NCI-H187 (cell line): ENCODE measurements at places on chromosomes 4 and X.

DNA sequence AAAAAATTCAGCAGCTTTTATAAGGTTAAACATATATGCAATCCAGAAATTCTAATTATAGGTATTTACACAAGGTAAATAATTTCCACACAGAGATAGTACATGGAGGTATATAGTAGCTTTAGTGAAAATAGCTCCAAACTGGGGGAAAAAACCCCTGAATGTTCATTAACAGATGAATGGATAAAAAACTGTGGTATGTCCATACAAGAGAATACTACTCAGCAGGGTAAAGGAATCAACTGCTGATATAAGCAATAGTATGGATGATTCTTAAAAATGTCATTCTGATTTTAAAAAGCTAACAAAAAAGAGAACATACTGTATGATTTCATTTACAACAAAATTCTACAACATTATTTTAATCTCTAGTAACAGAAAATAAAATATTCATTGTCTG, 37.2 kb upstream of the FRMD7 start:
- DNase-seq, result no peak

DNA sequence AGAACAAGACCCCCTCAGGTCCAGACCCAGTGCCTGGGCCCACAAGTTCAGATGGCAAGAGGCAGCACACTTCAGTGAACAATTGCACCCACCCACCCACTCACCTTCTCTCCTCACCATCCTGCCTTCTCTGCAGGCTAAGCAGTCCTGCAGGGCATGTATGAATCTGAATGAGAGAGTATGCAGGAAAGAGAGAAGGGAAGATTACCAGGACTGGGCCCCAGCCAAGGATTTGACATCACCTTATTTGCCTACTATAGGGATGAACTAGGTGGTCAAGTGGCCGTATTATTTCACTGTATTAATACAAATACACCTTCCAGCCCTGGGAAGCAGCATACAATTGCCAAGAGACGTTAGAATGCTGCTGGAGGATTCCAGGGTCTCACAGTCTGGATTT, 2.1 kb upstream of the ZNF141 start:
- DNase-seq, result no peak

DNA sequence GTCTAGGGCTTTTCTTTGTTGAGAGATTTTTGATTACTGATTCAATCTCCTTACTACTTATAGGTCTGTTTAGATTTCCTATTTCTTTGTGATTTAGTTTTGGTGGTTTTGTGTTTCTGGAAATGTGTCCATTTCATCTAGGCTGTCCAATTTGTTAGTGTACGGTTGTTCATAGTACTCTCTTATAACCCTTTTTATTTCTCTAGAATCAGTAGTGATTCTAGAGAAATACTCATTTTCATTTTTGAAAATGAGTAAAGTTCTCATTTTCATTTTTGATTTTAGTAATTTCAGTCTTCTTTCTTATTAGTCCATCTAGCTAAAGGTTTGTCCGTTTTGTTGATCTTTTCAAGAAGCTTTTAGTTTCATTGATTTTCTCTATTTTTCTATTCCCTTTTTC, 7.5 kb downstream of the IL13RA1 start:
- no peak for DNase-seq

- DNase-seq, result no peak
These were observed 178.7 kb upstream of the RBPJ start for GRCh38 chr4:26141911-26142638.
